Fibroblast of lung (primary cell): ENCODE measurements at places on chromosomes 1 and 21. TPM values are rescaled to one million over a fixed set of nuclear protein-coding genes. Genes with fewer than 3 reads are reported as not detected.

DNA sequence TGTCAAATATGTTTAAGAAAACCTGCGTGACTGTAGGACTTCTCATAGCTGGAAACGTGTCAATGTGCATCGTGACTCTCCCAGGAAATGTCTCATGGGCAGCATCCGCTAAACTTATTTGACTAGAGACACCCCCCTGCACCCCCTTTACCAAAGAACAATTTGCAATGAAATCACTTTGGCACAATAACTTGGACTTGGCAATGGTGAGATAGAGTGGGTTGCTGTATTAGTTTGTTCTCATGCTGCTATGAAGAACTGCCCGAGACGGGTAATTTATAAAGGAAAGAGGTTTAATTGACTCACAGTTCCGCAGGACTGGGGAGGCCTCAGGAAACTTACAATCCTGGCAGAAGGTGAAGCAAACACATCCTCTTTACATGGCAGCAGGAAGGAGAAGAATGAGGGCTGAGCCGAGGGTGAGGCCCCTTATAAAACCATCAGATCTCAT, 13.8 kb downstream of the CLDN14 start:
- DNase-seq: no peak

GRCh38 chr1:9751971-9752370, 71.8 kb downstream of the CLSTN1 start:
- DNase-seq: no peak

Gene ETV3L
- not detected in 2 replicates for polyA plus RNA-seq

Gene NR1I3
- polyA plus RNA-seq: not detected in 2 replicates

DNA sequence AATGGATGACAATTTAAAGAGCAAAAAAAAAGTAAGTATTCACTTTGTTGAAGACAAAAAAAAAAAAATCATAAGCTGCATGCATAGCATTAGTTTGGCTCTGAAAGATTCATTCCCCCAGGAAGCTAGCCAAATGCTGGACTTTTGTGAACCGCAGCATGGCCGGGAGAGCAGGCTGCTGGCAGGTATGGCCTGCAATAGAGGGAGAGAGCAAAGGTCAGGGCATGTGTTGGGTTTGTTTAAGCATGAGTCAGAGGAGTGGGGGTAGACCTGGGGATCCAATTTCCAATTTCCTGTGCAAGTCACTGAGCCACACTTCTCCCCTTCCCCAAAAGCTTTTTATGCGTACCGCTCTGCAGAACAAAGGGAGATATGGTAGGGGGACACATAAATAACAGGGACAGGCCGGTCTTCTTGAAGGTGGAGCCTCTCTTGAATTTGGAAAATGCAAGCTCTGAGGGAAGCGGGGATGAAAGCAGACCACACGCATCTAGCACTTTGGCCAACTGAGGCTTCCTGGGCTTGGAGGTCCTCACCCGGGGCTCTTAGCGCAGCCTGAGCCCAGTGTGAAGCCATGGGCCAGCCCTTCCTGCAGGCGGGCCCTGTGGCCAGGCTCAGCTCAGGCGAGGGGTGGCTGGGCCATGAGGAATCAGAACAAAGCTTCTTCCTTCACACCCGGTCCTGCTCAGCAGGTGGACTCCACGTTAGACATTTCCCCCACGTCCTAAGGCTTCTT, 171.1 kb downstream of the TOMM20 start:
- peak; percentile 98 for DNase-seq

Gene DIO1
- polyA plus RNA-seq: not detected in 2 replicates

GRCh38 chr1:24748191-24749121, 3.2 kb downstream of the CLIC4 start:
- DNase-seq: no peak

Gene LYPD8
- polyA plus RNA-seq: not detected in 2 replicates

Gene PALMD
- polyA plus RNA-seq: 0.91 and 31.0 TPM in 2 replicates

DNA sequence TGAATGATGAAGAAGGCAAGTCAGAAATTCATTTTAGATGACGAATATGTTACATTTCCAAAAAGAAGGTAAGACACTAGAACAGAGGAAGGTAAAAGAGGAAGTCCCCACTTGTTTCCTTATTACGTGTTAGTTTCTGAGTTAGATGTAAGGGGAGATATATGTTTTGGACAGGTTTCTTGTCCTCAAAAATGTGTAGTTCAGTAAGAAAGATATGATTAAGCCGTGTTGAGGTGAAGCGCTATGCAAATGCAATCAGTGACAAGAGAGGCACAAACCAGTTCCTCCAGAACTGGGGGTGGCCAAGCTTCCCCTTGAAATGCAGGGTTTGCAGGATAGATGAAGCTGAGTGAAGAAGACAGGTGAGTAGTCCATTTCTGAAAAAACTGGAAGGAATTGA, 293.3 kb upstream of the RUNX1 start:
- DNase-seq: no peak

Gene TINAGL1
- 2.8 and 92.5 TPM in 2 replicates for polyA plus RNA-seq

- peak; percentile 29 for DNase-seq
Observed at GRCh38 chr1:189596197-189596596, 881.5 kb downstream of the BRINP3 start.

DNA sequence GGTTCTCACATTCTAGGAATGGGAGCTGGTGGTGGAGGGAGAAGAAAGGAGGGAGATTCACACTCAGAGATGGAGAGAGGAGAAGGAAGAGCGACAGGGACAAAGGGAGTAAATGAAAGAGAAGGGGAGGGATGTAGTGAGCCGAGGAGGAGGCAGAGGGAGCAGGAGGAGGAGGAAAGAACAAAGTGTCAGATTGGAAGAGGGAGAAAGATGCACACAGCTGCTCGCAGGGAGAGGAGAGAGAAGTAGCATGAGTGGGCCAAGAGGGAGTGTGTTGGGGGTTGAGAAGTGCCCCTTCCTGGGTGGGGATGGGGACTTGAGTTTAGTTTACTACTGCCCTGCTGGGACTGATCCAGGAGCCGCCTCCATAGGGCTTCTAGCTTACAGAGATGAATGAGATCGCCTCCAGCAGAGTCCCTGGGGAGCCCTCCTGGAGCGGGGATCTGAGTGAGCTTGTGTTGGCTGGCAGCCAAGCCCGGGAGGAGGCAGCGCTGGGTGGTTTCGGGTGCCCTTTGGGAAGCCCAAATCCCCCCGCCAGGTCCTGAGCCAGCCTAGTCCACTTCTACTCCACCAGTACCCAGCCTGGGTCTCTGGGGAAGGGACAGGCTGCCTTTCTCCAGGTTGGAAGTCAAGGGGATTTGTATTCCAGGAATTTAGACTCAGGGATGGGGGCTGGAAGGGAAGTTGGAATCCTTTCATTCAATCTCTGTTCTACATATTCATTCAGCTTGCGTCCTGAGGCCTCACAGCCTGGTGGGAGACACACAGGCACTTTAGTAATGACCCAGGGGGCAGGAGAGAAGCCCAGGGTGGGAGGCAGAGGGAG, 20.9 kb downstream of the PTPRU start:
- DNase-seq: peak; percentile 48

Gene BNIPL
- polyA plus RNA-seq: 0.07 and 0.10 TPM in 2 replicates

DNA sequence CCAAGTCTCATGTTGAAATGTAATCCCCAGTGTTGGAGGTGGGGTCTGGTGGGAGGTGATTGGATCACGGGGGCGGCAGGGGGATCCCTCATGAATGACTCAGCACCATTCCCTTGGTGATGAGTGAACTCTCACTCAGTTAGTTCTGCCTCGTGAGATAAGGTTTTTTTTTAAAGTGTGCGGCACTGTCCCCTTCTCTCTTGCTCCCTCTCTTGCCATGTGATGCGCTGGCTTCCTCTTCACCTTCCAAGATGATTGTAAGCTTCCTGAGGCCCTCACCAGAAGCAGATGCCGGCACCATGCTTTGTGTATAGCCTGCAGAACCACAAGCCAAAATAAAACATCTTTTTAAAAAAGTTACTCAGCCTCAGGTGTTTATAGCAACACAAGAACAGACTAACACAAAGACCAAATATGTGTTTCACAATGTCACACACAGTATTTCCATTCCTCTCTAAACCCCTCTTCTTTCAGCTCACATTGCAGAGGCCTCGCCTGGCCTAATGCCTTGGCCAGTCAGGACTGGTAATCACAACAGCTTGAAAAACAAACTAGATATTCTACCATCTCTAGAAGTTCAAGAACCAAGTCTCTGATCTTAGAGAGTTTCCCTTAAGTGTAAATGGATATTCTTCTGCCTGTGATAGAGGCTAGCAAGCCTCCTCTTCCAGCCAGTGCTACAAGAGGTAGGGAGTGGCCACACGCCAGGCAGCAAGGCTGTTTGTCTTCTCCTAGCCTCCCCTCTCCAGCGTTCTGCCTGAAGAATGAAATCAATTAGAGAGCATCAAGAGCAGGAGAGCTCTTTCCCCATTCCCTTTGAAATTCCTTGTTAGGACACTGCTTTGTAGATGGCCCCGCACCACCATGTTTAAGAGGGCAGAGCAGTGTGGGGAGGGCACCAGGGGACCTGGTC, 19.6 kb upstream of the RAP1A start:
- no peak for DNase-seq

- no peak for DNase-seq
Observed at GRCh38 chr1:232333419-232333767, 296.5 kb downstream of the SIPA1L2 start.

- peak; percentile 12 for DNase-seq
Observed at GRCh38 chr1:206955476-206956451, 9.5 kb upstream of the PIGR start.

Gene IGSF5
- not detected in 2 replicates for polyA plus RNA-seq

GRCh38 chr1:24932725-24933294, 2.7 kb upstream of the RUNX3 start:
- DNase-seq: no peak

DNA sequence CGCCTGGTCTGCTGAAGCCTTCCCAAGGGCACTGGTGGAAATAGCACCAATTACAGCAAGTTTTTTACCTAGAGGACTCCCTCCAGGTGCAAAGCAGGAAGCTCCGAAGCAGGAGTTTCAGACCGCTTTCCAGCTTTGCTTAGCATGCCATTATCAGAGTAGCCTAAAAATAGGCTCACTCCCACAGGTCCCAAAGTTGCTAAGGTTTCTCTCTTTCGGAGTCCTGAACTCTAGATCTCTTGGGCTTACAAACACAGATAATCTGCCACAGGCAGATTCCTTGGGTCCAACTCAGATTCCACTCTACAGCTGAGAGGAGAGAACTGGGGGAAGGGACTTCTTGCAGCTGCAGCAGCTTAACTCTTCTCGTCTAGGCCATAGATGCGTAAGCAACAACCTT, 22.5 kb downstream of the ZMYND12 start:
- no peak for DNase-seq

DNA sequence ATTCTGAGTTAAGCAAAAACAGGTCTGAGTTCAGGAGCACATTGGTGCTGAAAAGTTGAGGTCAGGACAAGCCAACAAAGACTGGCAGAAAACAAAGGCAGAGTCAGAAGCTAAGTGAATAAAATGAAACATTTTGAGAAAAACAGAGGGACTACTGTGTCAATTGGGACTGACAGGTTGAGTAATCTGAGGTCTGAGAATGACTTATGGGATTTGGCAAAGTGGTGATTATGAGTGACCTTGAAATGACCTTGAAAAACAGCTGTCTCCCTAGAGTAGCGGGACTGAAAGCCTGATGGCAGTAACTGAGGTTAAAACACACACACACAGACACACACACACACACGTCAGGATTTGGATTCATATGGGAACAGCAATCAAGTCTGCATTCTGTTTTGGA, 8.8 kb upstream of the COG2 start:
- DNase-seq: no peak

DNA sequence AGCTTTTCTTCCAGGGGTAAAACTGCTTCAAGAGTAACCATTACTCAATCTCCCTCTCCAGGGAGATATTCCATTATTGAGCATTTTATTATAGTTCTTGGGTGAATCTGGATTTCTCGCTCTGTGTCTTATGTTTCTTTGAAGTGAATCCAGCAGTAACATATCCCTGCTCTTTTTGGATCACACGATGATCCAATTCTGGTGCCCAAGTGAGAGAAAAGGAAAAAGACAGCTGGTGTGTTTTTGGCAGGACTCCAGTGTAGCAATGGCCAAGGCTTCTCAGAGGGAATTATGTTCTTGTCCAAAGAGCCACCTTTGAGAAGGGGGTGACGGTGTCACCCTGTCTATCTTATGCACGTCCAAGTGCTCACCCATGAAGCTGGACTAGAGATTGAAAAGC, 140.3 kb upstream of the ERRFI1 start:
- no peak for DNase-seq

Gene C1orf56
- 1.4 and 1.5 TPM in 2 replicates for polyA plus RNA-seq

DNA sequence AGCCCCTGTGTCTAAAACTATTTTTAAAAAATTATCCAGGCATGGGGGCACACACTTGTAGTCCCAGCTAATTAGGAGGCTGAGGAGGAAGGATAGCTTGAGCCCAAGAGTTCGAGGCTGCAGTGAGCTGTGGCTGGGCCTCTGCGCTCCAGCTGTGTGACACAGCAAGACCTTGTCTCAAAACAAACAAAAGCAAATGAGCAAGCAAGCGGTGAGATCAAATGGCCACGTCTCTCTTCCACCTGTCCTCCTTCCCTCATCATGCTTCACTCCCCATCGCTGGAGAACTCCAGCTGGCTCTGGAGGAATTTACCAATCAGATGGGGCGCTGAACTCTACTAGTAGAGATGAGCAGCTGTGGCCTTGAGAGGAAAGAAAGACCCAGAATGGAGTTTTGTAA, 14.0 kb upstream of the REN start:
- no peak for DNase-seq

DNA sequence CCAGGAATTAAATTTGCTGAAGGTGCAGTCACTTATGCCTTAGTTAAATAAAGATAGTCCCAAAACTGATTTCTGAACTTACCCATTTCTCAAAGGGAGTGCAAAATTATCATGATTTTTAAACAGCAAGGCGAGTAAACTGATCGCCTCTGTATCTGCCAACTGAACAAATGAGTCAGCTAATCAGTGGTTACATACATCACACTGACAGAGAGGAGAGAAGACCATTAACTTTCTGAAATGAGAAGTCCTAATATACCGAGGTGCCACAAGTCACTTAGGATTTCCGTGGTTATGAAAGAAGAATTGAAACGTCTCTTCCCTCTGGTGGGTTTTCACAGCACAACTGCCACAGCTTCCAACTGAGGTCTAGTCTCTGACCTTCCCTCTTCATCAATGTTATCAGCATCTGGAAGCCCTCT, 400.7 kb downstream of the SMYD3 start:
- peak; percentile 69 for DNase-seq

DNA sequence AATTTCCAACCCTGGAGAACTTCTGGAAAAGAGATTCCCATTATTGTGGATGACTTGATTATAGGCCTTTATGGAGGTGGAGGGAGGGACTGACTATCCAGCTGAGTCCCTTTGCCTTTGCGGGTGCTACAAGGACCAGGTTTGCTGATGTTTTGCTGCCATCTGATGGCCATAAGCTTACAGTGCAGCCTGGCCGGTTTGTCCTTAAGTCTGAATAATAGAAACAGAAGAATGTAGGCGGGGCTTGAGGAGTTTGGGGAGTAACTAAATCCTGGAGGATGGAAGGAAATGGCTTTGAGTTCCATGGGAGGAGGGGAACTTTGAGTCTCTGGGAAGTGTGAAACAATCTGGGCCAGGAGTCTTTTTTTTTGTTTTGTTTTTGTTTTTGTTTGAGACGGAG, 55.7 kb upstream of the CD1D start:
- peak; percentile 95 for DNase-seq

- peak; percentile 7 for DNase-seq
Observed at GRCh38 chr1:99970713-99971255, 988 bp downstream of the SLC35A3 start.
